ENCODE measurements at places on chromosomes 3 and 15. TPM values are rescaled to one million over a fixed set of nuclear protein-coding genes. Genes with fewer than 3 reads are reported as not detected.

DNA sequence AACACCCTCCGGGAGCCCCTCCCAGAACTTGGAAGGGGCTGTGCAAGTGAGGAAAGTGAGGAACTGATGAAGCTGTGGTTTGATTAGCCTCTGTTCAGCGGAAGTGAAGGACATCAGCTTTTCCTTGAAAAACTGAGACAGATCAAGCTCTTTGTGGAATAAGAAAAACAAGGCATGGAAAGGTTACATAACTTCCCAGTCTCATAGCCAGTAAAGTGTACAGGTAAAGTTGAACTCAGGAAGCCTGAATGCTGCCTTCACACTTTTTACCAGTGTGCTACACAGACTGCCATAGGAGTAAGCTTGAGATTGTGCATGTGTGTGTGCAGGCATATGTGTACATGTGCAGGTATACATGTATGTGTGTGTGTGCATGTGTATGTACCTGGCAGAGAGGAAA, 293.2 kb downstream of the FGF12 start:
- no peak for DNase-seq
- no peak overlapping the region for H3K4me3 ChIP-seq
- no peak overlapping the region for H3K27ac ChIP-seq

DNA sequence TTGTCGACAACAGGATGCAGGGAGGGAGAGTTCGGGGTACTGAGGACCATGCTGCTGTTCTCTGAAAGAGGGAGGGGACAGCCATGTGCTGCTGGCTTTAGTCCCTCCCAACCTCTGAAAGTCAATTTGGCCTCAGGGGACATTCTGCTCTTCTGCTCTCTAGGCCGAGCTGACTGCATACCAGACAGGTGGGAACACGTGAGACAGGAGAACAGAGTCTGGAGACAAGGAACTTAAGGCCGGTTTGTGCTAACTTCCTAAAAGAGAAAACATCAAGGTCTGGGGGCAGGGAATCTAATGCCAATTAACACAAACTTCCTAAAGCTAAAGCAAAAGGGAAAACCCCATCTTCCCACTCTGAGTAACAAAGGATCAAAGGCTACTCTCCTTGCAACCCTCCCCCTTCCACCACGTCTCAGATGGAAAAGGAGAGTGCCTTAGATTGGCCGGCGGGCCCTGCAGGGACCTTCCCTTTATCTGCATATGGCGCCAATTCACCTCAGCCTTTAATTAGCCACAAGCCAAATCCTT, 41.0 kb downstream of the SLCO2A1 start:
- no peak for DNase-seq
- peaks cover 3% of the 10 kb centered on the region for H3K27me3 ChIP-seq
- H3K27ac ChIP-seq, result no peak overlapping the region
- no peaks in the 10 kb centered on the region for H3K36me3 ChIP-seq
- H3K4me1 ChIP-seq, result no peaks in the 10 kb centered on the region
- H3K4me3 ChIP-seq, result no peak overlapping the region

DNA sequence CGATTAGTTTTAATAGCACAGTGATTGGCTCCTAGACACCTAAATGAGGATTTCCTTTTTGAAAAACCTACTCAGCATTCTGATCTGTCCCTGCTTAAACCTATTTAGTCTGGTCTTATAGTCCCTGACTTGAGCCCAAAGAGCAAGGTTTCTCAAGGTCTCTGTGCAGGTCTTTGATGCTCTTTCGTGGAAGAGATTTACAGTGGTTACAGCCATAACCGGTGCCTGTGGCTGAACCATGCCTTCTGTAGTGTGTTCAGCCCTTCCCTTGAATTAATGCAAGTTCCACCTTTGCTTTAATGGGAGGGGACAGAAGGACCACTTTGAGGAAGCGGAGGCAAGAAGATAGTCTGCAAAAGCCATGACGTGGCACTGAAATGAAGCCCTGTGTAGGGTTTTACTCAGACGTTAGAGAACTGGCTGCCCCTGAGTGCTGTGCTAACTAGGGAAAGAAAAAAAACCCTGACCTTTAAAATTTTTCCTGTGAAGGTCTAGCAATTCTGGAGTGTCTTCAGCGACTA, 43.0 kb downstream of the ZBTB38 start:
- peak overlapping the region; percentile 56 for H3K4me3 ChIP-seq
- DNase-seq, result peak; percentile 60
- no peaks in the 10 kb centered on the region for H3K27me3 ChIP-seq
- peaks cover 51% of the 10 kb centered on the region for H3K36me3 ChIP-seq

DNA sequence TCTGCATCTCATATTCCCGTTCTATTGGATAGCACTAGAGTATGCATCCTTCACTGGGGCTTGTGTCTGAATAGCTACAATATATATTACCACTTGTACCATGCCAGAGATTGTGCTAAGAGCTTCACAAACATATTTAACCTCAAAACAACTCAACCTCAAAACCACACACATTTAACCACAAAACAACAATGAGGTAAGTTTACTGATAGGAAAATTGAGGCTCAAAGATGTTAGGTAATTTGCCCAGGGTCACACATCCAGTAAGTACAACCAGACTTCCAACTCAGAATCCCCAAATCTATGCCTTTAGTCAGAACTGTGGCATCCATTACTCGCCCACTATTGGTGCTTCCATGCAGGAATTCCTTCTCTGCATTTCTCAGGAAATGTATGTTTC, 220.0 kb downstream of the FAM43A start:
- DNase-seq, result no peak
- peaks cover 5% of the 10 kb centered on the region for H3K36me3 ChIP-seq
- no peak overlapping the region for H3K4me3 ChIP-seq
- H3K4me1 ChIP-seq, result peaks cover 6% of the 10 kb centered on the region
- H3K27me3 ChIP-seq, result peaks cover 26% of the 10 kb centered on the region
- no peak overlapping the region for H3K27ac ChIP-seq

DNA sequence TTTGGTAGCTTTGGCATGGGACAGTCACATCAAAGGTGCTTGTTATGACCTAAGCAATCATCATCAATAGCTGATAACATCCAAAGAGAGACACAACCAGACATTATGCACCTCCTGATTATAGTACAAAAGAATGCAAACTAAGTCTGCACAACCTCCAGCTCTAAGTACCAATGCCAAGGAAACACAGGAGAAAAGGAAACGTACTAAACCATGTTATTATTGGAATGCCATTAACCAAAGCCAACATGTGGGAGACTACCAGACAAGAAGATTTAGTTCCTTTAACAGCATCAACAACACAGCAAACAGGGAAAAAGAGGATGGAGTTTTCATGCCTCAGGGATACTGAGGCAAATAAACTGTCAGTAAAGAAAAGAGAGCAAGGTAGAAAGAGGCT, 61.4 kb downstream of the CD47 start:
- H3K4me1 ChIP-seq, result no peaks in the 10 kb centered on the region
- no peak for DNase-seq
- H3K36me3 ChIP-seq, result peaks cover 41% of the 10 kb centered on the region
- H3K4me3 ChIP-seq, result no peak overlapping the region

GRCh38 chr15:94004697-94005096, 226.7 kb upstream of the MCTP2 start:
- H3K36me3 ChIP-seq, result no peaks in the 10 kb centered on the region
- H3K4me1 ChIP-seq, result no peaks in the 10 kb centered on the region
- DNase-seq, result no peak

DNA sequence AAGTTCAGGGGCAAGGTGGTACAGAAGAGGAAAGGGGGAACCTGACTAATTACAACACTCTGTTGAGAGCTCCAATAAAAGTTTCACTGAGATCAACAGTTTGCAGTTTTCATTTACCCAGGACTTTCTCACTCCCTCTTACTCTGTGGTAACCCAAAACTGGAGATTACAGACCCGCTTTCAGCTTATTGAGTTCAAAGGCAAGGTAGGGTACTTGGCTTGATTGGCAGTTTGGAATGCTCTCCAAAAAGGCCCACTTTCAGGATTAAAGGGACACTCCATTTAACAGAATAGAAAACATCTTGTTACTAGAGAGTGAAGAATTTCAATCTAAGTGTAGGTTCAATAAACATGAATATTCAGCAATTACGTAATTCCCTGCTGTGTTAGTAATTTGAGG, 117.6 kb upstream of the ETV5 start:
- peaks cover 34% of the 10 kb centered on the region for H3K27me3 ChIP-seq
- no peaks in the 10 kb centered on the region for H3K4me1 ChIP-seq
- H3K36me3 ChIP-seq, result no peaks in the 10 kb centered on the region
- DNase-seq, result no peak
- no peak overlapping the region for H3K27ac ChIP-seq
- no peak overlapping the region for H3K4me3 ChIP-seq

GRCh38 chr3:132354916-132355702, 37.9 kb downstream of the ACP3 start:
- no peak overlapping the region for H3K4me3 ChIP-seq
- peaks cover 3% of the 10 kb centered on the region for H3K4me1 ChIP-seq

Gene LRTM1
- not detected for total RNA-seq

Gene VEPH1
- total RNA-seq, result not detected

Gene PLCH1
- 0.10 TPM for total RNA-seq

Measured in activated CD4-positive, alpha-beta memory T cell treated with anti-CD3 and anti-CD28 coated beads for 36 hours (primary cell).